ENCODE measurements at places on chromosomes 5 and 9.

GRCh38 chr5:425714-426113 lies 17.3 kb upstream of the EXOC3 start:
- peak; percentile 41 for DNase-seq

DNA sequence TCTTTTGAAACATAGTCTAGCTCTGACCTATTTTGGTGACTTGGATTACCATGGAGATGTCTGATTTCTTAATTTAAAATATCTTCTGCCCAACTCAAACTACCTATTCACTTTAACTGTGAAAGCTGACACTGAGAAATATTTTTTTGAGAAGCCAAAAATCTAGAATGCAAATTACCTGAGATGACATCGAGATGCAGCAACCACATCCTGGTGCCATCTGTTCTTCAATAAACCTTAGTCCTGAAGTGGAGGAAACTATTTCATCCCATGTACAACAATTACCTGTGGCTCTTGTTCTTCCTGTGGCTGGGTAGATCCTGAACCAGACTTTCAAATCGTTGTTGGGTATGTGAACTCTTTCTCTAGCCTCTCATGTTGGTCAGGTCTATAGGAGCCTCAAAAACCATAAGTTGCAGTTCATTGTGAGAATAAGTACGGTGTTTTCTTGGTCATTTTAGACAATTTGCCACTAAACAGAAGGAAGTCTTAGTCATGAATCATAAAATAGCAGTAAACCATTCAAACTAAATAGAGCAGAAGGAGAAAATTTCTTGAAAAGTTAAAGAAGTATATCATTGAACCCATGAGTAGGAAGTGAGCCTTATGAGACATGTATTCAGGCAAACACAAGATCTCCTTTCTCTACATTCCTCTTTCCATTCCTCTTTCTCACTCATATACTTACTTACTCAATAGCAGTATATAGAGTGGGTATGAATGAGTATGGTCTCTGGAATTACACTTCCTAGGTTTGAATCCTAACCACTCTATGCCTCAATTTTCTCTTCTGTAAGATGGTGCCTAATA lies 176.0 kb downstream of the HMHB1 start:
- DNase-seq, result no peak

- no peak for DNase-seq
Measured at GRCh38 chr5:120735076-120735475, 271.0 kb downstream of the PRR16 start.

DNA sequence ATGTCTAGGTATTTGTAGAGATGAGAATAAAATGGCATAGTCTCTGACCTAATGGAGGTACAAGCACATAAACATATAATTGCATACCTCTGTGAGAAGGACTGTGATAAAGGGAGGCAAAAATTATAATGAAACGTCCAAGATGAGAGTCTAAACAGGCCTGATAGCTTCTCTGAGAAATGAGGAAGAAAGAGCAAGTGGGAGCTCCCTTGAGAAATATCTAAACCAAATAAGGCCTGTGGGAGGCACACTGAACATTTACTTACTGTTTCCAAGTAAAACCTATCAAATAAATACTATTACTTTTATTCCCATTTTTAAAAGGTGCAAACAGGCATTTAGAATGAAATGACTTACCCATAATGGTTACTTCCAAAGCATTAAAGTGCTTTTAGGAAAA lies 125.6 kb upstream of the PAPPA start:
- DNase-seq, result no peak

DNA sequence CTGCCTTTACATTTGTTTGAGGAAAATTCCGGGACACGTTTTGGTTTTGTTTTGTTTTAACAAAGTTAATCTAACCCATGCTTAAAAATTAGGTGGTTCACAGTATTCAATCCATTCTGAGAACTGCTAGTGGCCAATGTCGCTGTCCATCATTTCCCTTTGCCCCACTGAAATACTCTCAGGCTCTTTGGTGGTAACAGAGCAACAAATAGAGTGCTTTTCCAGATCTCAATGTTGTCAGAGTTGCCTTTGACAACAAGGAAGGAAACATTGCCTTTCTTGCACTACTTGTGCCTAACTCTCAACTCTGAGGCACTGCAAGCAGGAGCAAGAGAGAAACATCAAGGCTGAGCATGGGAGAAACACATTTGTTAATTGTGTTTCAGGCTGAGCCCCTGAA lies 154.0 kb downstream of the MCTP1 start:
- DNase-seq, result peak; percentile 8

- DNase-seq, result no peak
Measured at GRCh38 chr5:34903260-34903659, 12.0 kb downstream of the RAD1 start.

GRCh38 chr5:75622564-75622963 lies 11.3 kb downstream of the ANKDD1B start:
- DNase-seq, result no peak

GRCh38 chr5:134964359-134965270 lies 3.1 kb upstream of the CATSPER3 start:
- DNase-seq, result no peak

- DNase-seq, result no peak
Measured at GRCh38 chr5:6737043-6737941, 24.1 kb downstream of the TENT4A start.

- no peak for DNase-seq
Measured at GRCh38 chr9:87277346-87277745, 220.3 kb upstream of the DAPK1 start.

GRCh38 chr9:133484671-133485437 lies 6.0 kb upstream of the SLC2A6 start:
- DNase-seq, result no peak

DNA sequence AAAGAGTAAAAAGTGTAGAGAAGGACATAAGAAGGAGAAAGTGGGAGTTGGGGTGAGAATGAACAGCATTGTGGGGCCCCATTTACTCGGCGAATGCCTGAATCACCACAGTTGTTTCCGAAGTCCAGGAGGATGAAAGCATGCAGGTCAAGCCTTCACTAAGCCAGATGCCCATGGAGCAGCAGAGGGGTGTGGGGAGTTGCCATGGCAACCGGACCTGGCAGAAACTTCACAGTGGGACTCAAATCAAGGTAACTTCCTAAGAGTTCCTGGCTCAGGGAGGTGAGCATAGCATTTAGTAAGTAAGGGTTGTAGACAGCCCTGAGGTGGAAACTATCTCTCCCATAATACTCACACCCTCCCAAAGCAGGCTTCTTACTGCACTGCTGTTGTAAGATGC lies 357.1 kb downstream of the TRIM32 start:
- no peak for DNase-seq

DNA sequence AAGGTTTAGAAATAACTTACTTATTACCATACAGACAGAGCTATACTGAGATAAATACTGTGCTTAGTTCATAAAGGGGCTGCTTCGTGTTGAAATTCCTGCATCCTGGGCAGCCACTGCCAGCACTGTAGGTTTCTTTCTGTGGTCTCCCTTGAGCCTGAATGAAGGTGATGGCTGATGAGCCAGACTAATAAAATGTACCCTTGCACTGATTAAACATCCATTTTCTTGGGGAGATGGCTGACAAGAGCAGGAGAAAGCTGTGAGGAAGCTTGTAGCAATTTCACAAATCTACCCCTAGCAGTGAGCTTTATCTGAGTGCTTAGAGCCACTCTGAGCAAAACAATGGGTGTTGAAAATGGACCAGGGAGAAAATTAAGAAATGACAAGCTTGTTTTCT lies 23.3 kb upstream of the ZSWIM6 start:
- DNase-seq, result peak; percentile 74

- peak; percentile 99 for DNase-seq
Measured at GRCh38 chr5:181223058-181223728, at the start of gene TRIM41. TRIM41 (plus strand) TSS chr5:181223281; CDS start chr5:181224000, 719 bp downstream.

GRCh38 chr5:7638456-7638855 lies 212.5 kb downstream of the CFAP90 start:
- no peak for DNase-seq
